H7 (cell line): ENCODE measurements at places on chromosomes 3 and 15. TPM values are rescaled to one million over a fixed set of nuclear protein-coding genes. Genes with fewer than 3 reads are reported as not detected.

The CIB2 gene
- total RNA-seq = 56.7 and 64.5 TPM in 2 replicates

The SPRED1 gene
- 27.5 and 33.0 TPM in 2 replicates for total RNA-seq

The RAB6B gene
- total RNA-seq = 1.2 and 2.4 TPM in 2 replicates

The DPPA2 gene
- 10.3 and 17.7 TPM in 2 replicates for total RNA-seq

The GREM1 gene
- total RNA-seq = 0.38 and 2.0 TPM in 2 replicates

The NR2F2 gene
- 0.17 TPM in 1 of 2 replicates, not detected in the other for total RNA-seq

The ARGFX gene
- total RNA-seq = not detected in 2 replicates

The SCAPER gene
- 8.0 and 8.3 TPM in 2 replicates for total RNA-seq

The PLSCR4 gene
- total RNA-seq = 3.3 and 4.8 TPM in 2 replicates

The MORC1 gene
- not detected in 2 replicates for total RNA-seq

The SAMMSON gene
- 0.04 TPM in 1 of 2 replicates, not detected in the other for total RNA-seq

- peak; percentile 16 for DNase-seq
Observed at GRCh38 chr15:28942571-28942970, 56.8 kb downstream of the APBA2 start.

DNA sequence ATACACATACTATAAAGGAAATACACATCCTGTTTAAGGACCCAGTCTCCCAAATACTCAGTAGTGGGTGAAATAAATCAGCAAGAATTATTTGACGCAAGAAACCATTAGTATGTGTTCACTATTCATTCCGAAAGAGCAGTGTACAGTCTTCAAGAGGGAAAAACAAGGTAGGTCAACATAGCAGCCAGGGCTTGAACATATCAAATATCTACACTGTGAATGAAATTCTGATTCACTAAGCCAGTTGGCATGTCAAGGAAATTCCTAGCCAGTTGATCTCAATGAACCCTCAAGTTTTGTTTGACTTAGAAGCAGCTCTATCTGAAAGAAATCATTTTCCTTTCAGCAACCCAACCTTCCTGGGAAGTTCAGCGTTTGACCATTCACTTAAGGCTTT lies 99.0 kb downstream of the CNTN3 start:
- no peak for DNase-seq

- no peak for DNase-seq
Observed at GRCh38 chr3:69831737-69832136, 92.5 kb downstream of the MITF start.

- DNase-seq = no peak
Observed at GRCh38 chr3:62413687-62414086, 40.3 kb upstream of the FEZF2 start.

DNA sequence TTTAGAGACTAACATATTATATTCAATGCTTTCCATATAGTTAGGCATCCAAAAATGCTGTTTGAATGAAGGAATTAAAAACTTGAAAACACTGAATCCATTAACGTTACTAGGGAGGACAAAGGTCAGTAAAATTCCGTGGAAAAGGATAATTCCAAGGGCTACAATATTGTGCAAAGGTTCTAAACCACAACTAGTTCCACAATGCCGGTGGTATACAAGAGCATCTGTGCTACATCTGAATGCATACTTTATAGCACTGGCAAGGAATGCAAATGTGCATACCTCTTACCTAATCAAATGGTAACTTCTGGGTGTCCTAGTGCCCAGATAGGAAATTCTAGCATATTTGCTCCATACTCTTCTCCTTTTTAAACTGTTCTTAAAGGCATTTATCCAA lies 2.2 kb downstream of the ICE2 start:
- no peak for DNase-seq

DNA sequence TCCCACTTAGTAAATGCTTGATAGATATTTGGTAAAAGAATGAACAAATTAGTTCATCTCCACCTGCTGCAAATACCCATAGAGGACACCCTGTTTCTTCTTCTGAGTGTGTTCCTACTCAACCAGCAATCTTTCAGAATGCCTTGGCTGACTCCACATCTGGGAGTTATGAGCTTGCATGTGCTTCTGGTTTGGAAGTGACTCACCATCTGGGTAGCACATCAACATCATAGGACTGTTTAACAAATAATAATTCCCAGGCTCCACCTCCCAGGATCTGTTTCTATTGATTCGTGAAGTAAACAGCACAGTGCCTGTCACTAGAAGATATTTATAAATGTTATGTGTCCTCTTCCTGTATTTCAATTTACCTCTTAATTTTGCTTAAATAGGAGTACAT lies 580.1 kb downstream of the ROBO2 start:
- DNase-seq = no peak

GRCh38 chr15:81273200-81273599 lies 50.7 kb downstream of the STARD5 start:
- DNase-seq = no peak

DNA sequence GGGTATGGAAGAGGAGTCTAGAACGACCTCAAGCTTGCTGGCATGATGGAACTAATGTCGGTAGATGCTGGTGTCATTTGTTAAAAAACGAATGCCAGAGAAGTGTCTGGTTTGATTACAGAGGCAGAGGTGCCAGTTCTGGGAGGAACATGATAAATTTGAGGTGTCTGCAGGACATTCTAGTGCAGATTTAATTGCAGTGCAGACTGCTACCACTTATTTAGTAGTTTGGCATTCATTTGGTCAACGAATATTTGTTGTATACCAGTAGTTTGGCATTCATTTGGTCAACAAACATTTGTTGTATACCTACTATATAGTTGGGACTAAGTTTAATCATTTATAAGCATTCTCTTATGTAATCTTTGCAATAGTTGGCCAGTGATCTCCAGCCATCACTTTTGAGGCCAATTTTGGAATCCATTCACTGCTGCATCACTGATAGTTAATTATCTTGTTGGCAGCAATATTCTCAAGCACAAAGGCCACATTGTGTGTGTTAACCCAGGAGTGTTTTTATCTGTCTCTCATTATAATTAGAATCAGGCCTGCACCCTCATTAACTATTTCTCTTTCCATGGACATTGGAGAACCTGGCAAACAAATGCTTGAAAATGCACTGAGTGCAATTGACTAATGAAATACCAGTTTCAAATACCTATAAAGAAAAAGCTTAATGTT lies 19.5 kb upstream of the TGFBR2 start:
- no peak for DNase-seq

GRCh38 chr3:155763870-155764463 lies 19.1 kb upstream of the PLCH1 start:
- no peak for DNase-seq

DNA sequence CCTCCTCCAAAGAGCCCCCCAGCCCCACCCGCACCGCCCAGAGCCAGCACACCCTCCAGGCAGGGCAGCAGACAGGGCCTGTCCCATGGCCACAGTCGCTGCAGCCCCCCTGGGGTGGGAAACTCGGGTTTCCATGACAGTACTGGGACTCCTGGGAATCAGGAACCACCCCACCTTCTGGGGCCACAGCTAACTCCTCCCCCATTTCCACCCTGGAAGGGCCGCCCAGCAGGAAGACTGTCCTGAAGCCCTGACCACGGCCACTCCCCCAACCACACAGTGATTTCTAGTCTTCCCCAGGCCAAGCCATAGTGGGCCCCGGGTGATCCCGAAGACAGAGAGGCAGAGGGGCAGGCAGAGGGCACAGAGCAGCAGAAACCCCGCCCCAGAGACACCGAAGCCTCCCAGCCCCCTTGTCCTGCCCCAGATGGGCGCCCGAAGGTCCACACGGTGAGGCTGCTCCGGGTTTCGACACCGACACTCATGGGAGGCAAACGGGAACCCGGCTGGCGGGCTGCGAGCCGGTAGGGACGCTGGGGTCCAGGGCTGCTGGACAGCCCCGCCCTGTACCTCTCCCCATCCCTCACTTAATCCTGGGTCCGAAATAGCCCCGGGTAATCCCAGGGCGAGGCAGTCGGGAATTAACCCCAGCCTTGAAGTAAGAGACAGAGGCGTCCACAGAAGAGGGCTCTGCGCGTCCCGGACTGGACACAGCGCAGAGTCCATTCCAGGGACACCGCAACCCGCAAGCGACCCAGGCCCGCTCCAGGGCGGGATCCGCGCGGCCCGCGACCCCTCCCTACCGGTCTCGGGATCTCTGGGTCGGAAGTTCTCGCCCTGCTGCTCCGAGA lies 138.4 kb downstream of the NUP210 start:
- DNase-seq = peak; percentile 80

GRCh38 chr3:35760146-35760545 lies 120.8 kb downstream of the ARPP21 start:
- no peak for DNase-seq

- DNase-seq = no peak
Observed at GRCh38 chr3:49406571-49407565, 4.9 kb downstream of the RHOA start.

DNA sequence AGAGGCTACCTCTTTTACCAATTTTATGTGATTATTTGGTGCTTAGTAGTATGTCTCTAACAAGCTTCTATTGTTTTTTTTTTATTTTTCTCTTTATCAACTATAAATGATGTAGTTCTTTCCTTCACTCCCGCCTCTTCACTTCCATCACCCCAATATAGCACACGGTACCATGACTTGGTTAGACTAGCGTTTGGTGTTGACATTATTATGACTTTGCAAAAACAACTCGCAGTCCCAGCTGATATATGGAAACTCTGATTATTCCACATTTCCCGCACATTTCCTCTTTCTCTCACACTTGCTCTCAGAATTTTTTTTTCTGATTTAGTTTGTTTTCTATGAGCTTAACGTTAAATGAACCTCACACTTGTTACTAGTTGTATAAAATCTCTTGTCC lies 162.2 kb downstream of the GREM1 start:
- no peak for DNase-seq

DNA sequence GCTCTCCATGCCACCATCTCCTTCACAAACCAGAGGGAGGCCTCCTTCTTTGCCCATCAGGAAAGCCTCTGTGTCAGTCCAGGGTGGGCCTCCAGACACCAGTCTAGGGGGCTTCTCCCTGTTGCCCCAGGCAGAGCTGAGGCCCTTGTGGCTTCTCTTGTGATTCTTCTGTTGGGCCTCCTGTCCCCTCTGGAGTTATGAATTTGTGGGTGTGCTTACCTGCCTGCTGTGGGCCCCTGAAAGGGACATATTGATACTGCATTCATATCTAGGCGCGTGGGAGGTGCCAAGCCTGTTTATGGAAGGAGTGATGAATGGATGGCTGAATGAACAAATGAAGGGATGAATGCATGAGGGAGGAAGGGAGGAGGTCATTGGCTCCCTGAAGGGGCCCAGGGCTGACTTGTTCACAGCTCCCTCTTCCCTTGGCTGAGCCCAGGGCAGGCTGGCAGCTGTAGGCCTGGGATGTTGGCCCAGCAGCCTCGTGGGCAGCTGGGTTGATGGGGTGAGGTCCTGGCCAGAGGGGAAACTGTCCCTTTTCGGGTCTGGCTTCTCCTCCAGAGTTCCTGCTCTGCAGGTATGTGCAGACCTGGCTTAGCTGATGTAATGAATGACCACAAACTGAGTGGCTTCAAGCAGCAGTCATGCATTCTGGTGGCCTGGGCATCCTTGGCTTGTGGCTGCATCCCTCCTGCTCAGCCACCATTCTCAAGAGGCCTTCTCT lies 195.4 kb downstream of the GOLGA6L6 start:
- DNase-seq = peak; percentile 22

GRCh38 chr15:89690276-89691218 lies at the start of the genes PEX11A and WDR93:
Gene PEX11A (minus strand): TSS chr15:89690754. CDS start chr15:89690632, 122 bp downstream.
Gene WDR93 (plus strand): TSS chr15:89690811. CDS start chr15:89701747, 10,936 bp downstream.
- peak; percentile 93 for DNase-seq

DNA sequence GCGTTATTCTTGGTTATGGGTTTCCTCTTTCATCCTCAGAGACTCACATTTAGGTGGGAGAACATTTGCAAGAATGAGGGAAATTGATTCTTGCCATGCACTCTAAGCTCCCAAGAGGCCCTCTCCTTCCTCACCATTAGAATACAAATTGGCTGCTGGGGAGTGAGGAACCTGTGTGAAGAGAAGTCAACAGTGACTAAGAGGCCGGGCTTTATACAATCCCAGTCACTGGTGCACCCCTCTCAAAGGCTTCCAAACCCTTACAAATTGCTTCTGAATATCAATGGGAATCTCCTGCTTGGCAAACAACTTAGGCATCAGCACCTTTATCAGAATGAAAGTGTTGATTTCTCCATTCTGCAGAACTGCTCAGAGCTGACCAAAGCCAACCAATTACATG lies 16.5 kb upstream of the RGMA start:
- DNase-seq = peak; percentile 53

DNA sequence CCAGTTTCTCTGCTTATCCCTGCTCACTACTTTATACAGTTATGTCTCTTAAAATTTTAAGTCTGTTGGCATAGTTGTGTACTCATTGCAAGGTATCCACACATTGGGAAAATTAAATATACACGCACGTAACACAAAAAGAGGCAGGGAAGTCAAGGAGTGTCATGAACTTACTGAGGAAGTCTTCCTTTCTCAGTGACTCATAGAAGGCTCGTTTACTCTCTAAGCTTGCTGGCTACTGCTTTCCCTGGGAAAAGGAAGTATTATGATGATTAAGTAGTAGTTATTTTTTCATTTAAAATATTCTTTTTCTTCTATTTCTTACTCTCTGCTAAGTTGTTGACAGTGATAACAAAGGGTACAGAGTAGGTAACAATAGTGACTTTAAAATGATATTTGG lies 287.3 kb downstream of the UBE2E2 start:
- DNase-seq = no peak

- DNase-seq = no peak
Observed at GRCh38 chr3:74539876-74540275, 74.6 kb downstream of the CNTN3 start.

- peak; percentile 10 for DNase-seq
Observed at GRCh38 chr3:135918600-135918999, 46.9 kb upstream of the PPP2R3A start.

DNA sequence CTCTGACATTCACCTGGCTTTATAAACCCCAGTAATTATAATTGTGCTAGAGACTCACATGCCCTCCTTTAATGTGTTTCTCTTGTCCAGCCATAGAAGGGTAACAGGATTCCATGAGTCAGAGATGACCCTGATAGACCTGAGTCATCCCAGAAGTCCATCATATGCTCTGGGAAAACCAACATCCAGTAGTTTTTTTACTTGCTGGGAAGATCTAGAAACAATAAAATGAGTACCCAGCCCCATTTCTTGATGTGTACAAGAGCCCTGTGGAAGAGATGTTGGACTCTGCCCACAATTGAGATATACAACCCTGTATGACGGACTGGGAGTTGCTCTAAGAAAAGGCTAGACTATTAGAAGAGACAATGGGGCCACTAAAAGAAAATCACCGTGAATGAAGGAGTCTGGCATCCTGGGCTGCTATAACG lies 22.4 kb upstream of the THUMPD3 start:
- no peak for DNase-seq

- no peak for DNase-seq
Observed at GRCh38 chr15:66777054-66777453, 75.0 kb downstream of the SMAD6 start.

GRCh38 chr15:75008221-75008625 lies 12.9 kb downstream of the SCAMP5 start:
- no peak for DNase-seq

GRCh38 chr3:81437683-81438082 lies 323.8 kb downstream of the GBE1 start:
- DNase-seq = no peak
